ENCODE measurements at places on chromosomes 3 and 15.

DNA sequence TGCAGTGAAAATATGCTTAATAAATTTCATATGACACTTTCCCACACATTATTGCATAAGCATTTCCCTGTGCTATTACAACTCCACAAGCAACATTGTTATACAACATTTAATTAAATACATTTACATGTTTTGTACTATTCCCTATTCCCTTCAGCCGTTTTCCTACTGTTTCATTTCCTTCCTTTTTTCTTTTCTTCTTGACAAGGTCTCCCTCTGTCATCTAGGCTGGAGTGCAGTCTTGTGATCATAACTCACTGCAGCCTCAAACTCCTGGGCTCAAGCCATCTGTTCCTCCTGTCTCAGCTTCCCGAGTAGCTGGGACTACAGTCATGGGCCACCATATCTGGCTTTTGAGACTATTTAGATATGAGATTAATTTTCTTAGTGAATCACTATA lies 254.7 kb downstream of the NFKBIZ start:
- no peak for DNase-seq

DNA sequence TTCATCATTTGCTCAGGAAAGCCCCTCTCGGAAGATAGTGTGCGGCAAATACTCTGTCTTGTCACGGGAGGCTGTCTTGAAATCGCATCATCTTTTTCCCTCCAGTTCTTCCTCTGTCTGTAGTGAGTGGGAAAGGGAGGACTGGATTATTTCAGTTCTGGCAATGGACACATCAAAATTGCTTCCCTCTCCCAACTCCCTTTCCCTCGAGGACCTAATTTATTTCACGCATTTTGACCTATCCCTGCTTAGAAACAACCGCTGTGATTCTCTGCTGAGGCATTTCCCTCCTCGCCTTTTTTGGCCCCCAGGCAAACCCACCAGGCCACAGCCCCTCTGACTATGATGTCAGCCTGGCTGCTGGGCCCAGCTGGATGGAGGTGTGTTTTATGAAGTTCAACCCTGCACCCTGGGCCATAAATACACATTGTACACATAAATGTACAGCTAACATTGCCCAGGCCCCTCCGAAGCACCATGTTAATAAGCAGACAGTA lies 138.7 kb upstream of the LRTM1 start:
- DNase-seq, result no peak

DNA sequence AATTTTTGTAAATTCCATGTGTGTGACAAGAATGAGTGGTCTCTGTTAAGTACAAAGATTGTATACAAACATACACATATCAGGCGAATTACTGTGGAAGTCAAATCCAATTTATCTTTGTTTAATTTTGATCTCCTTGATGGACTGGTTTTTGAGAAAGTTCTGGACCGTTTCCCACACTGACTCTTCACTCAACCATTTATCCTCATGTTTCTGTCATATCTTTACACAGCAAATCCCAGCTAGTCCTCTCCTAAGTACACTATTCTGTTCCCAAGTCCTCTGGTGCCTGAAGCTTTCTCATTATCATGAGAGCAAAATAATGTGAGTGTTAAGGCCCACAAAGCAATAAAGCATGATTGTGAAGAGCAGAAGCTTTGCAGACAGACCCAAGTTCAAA lies 189.9 kb downstream of the WNT5A start:
- DNase-seq, result no peak

DNA sequence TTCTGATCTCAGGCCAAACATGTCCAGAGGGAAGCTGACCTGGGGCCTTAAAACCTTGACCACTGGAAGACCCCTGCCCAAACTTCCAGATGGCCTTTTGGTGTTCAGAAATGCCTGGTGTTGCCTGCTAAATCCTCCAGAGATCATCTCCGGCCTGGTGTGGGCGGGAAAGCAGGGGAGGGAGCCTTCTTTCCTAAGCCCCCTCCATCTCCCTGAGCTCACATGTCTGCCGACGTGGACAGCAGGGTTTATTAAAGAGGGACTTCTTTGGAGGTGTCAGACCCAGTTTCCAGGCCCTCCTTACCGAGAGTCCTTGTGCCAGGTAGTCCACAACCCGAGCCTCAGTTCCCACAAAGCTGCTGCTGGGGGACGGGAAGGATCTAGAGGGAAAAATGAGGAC lies 55.9 kb upstream of the SLC6A1 start:
- DNase-seq, result no peak

DNA sequence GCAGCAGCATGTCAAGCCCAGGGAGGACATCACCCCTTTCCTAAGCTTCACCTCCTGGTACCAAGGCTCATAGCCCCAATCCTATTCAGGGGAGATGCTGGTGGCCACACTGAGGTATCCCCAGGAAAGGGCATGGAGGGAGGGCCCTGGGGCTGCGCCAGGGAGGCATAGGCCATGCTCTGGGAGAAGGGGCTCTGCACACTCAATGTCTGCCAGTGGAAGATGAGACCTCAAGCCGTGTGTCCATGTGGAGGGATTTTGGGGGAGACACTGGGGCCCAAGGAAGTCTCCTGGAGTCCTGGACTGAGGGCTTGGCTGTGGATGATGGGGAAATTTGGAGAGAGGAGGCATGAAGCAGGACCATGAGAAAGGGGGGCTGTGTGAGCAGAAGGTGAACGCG lies 21.2 kb upstream of the PRR23E start:
- DNase-seq, result no peak

DNA sequence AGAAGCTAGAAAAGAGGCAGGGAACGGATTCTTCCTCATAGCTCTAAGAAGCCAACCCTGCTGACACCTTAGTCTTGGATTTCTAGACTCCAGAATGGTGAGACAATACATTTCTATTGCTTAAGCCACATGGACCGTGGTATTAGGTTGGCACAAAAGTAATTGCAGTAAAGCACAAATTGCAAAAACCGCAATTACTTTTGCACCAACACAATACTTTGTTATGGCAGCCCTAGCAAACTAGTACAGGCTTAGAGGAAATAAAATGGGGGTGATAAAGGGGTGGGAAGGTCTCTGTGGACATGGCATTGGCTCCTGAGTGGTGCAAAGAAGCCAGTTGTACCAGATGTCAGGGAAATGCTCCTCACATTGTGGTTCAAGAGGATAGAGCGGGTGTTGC lies 56.0 kb downstream of the SLC7A14 start:
- no peak for DNase-seq

GRCh38 chr3:52788890-52789745 lies 5.5 kb upstream of the ITIH3 start:
- no peak for DNase-seq

Data from astrocyte of the hippocampus (primary cell).